ENCODE measurements at places on chromosomes 1 and 21. TPM values are rescaled to one million over a fixed set of nuclear protein-coding genes. Genes with fewer than 3 reads are reported as not detected.

Gene RHOU
- 4.7 TPM for polyA plus RNA-seq

- peak; percentile 72 for DNase-seq
- no peaks in the 10 kb centered on the region for H3K4me1 ChIP-seq
- no peaks in the 10 kb centered on the region for H3K36me3 ChIP-seq
- no peak within 1 kb of the TSS for H3K27ac ChIP-seq
- peaks cover 22% of the 10 kb centered on the region for H3K27me3 ChIP-seq
- peak within 1 kb of the TSS; percentile 42 for H3K4me3 ChIP-seq
Observed at GRCh38 chr1:177164380-177165068, at the start of gene ASTN1. TSS of gene ASTN1 (minus strand) at chr1:177164712. CDS start at chr1:177164676, 36 bp downstream.

- no peaks in the 10 kb centered on the region for H3K27me3 ChIP-seq
- DNase-seq = no peak
- H3K36me3 ChIP-seq = no peaks in the 10 kb centered on the region
- no peak overlapping the region for H3K4me3 ChIP-seq
- no peaks in the 10 kb centered on the region for H3K4me1 ChIP-seq
Observed at GRCh38 chr1:5969168-5969567, 23.1 kb downstream of the NPHP4 start.

Gene DMRTA2
- polyA plus RNA-seq = not detected

- no peaks in the 10 kb centered on the region for H3K36me3 ChIP-seq
- H3K4me1 ChIP-seq = no peaks in the 10 kb centered on the region
- no peak overlapping the region for H3K4me3 ChIP-seq
- DNase-seq = no peak
Observed at GRCh38 chr1:218474128-218474527, 129.0 kb downstream of the TGFB2 start.

Gene SHISAL2A
- not detected for polyA plus RNA-seq

- no peaks in the 10 kb centered on the region for H3K36me3 ChIP-seq
- no peak for DNase-seq
- H3K4me3 ChIP-seq = no peak overlapping the region
- no peaks in the 10 kb centered on the region for H3K4me1 ChIP-seq
- no peaks in the 10 kb centered on the region for H3K27me3 ChIP-seq
Observed at GRCh38 chr1:195946500-195946899, 661.7 kb downstream of the KCNT2 start.

Gene CYYR1
- polyA plus RNA-seq = 17.0 TPM

- H3K27me3 ChIP-seq = no peaks in the 10 kb centered on the region
- no peak for DNase-seq
- no peak overlapping the region for H3K4me3 ChIP-seq
Observed at GRCh38 chr1:237556911-237557310, 333.8 kb downstream of the ZP4 start.

Gene TMEM52
- polyA plus RNA-seq = 5.1 TPM

Gene PROK1
- not detected for polyA plus RNA-seq

Gene HUNK
- polyA plus RNA-seq = 2.7 TPM

Gene FNDC10
- polyA plus RNA-seq = 18.2 TPM

DNA sequence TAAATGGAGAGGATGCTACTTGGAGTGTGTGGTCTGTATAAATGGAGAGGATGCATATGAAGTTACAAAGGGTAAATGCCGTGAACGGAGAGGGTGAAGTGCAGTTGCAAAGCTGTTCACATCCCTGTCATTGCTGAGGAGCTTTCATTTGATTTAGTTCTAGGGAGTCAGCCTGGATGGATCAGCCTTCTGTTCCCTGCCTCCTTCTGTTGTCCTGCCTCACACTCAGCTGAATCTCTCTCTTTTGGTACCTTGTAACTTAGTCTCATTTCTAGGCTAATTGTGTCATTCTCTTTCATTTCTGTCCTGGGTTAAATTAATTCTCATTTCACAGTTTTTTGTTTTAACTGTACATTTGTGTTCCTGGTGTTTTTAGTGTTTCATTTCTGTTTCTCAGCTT lies 133.2 kb upstream of the COL6A1 start:
- H3K36me3 ChIP-seq = no peaks in the 10 kb centered on the region
- no peak for DNase-seq
- H3K27me3 ChIP-seq = no peaks in the 10 kb centered on the region
- no peak overlapping the region for H3K4me3 ChIP-seq

DNA sequence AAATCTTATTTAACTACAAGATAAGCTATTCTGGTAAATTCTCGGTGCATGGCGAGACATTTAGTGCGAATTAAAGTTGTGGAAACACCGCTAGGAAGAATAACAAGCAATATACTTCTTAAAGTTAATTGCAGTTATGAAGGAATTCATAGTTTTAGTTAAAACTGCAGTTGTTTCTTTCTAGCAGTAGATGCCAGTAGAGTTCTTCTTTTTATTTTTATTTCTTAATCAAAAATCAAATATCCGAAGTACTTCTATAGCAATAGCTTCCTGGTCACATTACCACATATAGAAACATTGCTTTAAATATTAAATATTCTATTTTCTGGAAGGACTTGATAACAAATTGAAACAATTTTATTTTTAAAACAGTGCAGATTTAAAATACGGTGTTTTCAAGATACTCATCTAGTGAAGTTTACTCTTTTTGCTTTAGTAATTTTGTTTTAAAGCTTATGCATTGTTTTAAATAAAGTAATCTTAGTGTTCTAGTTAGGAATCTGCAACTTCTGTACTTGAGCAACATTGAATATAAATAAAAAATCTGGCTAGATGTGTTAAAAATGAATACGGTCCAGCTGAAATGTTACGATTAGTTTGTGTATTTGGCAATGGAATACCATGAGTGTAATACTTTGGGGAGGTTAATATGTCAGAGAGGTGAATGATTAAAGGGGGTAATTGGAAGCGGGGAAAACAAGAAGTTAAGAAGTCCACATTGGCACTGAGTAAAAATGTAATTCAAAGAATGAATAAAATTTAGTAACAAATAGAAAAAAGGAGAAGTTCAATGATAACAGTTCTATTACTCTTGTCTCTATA lies 2.7 kb upstream of the PRKACB start:
- no peaks in the 10 kb centered on the region for H3K4me1 ChIP-seq
- H3K27me3 ChIP-seq = no peaks in the 10 kb centered on the region

Gene PITHD1
- 57.7 TPM for polyA plus RNA-seq

- DNase-seq = no peak
- peaks cover 30% of the 10 kb centered on the region for H3K36me3 ChIP-seq
- H3K27me3 ChIP-seq = no peaks in the 10 kb centered on the region
- H3K4me1 ChIP-seq = peaks cover 12% of the 10 kb centered on the region
Observed at GRCh38 chr1:116390195-116390594, 17.2 kb downstream of the ATP1A1 start.

Gene REN
- polyA plus RNA-seq = 1,159 TPM

Gene SEC16B
- polyA plus RNA-seq = 3.5 TPM

DNA sequence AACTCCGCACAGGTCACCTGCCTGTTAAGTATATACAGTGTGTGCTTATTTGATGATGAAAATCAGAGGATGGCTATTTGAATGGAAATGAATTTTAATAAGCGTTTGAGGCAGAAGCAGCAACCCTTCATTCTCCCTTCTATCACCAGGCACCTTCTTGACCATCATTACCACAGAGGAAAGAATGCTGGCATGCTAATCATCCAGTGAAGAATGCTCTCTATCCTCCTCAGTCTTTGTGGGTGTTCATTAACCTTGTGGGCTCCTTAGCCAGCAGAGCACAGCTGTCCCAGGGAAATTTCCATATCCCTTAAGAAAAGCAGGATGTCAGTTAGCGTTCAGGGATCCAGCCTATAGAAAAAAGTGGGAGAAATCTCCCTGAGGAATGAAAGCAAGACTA lies 428.0 kb upstream of the CAMK1G start:
- DNase-seq = no peak
- no peaks in the 10 kb centered on the region for H3K36me3 ChIP-seq
- H3K27me3 ChIP-seq = no peaks in the 10 kb centered on the region
- H3K4me3 ChIP-seq = no peak overlapping the region
- H3K4me1 ChIP-seq = no peaks in the 10 kb centered on the region

DNA sequence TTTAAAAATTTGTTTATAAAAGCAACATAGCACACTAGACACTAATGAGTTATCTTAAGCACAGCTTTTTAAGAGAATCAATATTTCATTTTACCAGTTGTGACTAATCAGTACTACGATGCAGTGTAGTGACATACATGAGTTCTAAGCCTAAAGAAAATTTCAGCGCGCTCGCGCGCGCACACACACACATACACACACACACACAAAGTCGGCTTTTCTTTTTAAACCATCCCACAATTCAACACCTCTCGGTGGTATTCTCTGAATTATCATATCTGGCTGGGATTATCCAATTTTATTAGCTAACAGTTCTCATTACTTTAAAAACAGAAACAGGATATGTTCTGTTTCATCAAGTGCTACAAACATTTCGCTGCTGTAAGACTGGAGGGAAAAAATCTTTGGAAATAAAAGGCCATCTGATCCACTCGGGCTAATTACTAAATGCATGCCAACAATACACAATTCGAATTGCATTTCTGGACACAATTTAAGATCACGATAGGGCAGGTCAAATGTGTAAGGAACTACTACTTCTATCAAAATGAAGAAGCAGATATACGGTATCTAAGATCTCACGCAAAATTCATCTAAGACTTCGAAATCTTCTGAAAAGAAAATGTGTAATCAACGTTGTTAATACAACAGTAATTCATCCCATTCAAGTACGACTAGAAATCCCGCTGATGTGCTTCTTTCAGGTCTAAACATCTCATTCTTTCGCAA lies 1.2 kb downstream of the TUT4 start:
- no peaks in the 10 kb centered on the region for H3K27me3 ChIP-seq
- peak overlapping the region; percentile 94 for H3K27ac ChIP-seq
- peak; percentile 45 for DNase-seq
- H3K4me3 ChIP-seq = peak overlapping the region; percentile 96

DNA sequence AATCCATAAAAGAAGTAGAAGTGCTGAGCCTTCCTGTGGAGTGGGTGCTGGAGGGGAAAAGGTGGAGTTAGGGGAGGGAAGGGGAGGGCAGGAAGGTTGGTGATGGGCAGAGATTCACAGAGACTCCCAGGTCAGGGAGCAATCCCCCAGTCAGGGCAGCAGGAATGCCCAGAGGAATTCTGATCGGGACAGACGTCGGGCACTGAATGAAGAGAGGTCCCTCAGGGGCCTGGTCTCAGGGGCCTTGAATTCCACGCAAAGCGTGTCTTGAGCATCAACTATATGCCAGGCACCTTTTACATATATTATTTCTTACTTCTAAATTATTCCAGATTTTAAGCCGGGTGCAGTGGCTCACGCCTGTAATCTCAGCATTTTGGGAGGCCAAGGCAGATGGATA lies 7.2 kb upstream of the PADI1 start:
- peak; percentile 37 for DNase-seq
- H3K36me3 ChIP-seq = no peaks in the 10 kb centered on the region
- no peaks in the 10 kb centered on the region for H3K4me1 ChIP-seq
- no peak overlapping the region for H3K27ac ChIP-seq
- H3K4me3 ChIP-seq = no peak overlapping the region

GRCh38 chr1:178155481-178156255 lies 61.8 kb downstream of the RASAL2 start:
- peak; percentile 27 for DNase-seq
- H3K4me3 ChIP-seq = no peak overlapping the region
- no peaks in the 10 kb centered on the region for H3K36me3 ChIP-seq
- no peaks in the 10 kb centered on the region for H3K4me1 ChIP-seq
- H3K27me3 ChIP-seq = no peaks in the 10 kb centered on the region
- H3K27ac ChIP-seq = no peak overlapping the region

DNA sequence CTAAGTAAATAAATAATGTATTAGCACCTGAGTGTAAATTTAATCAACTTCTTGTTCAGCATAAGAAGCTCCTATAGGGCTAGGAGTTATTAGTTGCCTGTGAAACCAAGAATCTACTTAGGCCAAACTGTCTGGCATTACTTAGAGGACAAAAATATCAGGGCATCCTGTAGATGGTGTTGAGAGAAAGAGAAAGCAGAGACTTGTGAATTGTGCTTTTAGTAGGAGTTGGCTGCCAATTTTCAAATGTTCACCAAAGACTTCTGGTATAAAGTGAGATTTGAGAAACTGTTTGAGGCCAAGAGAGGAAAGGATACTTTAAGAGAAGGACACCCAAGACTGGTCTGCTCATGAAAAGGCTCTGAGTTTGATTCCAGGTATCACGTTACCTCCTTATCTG lies 315.5 kb upstream of the DEPDC1 start:
- H3K36me3 ChIP-seq = no peaks in the 10 kb centered on the region
- H3K4me1 ChIP-seq = no peaks in the 10 kb centered on the region
- no peak for DNase-seq
- no peak overlapping the region for H3K27ac ChIP-seq

- no peak overlapping the region for H3K4me3 ChIP-seq
- no peaks in the 10 kb centered on the region for H3K4me1 ChIP-seq
- no peaks in the 10 kb centered on the region for H3K27me3 ChIP-seq
Observed at GRCh38 chr21:26437326-26438009, 135.6 kb downstream of the CYYR1 start.

Gene PLA2G2F
- polyA plus RNA-seq = not detected

- H3K4me3 ChIP-seq = no peak overlapping the region
- H3K4me1 ChIP-seq = no peaks in the 10 kb centered on the region
- no peak for DNase-seq
- H3K36me3 ChIP-seq = no peaks in the 10 kb centered on the region
Observed at GRCh38 chr1:41699861-41700248, 215.4 kb upstream of the EDN2 start.

GRCh38 chr1:221294242-221294641 lies 415.0 kb downstream of the HLX start:
- H3K27ac ChIP-seq = no peak overlapping the region
- H3K27me3 ChIP-seq = no peaks in the 10 kb centered on the region
- DNase-seq = no peak
- H3K4me1 ChIP-seq = no peaks in the 10 kb centered on the region

DNA sequence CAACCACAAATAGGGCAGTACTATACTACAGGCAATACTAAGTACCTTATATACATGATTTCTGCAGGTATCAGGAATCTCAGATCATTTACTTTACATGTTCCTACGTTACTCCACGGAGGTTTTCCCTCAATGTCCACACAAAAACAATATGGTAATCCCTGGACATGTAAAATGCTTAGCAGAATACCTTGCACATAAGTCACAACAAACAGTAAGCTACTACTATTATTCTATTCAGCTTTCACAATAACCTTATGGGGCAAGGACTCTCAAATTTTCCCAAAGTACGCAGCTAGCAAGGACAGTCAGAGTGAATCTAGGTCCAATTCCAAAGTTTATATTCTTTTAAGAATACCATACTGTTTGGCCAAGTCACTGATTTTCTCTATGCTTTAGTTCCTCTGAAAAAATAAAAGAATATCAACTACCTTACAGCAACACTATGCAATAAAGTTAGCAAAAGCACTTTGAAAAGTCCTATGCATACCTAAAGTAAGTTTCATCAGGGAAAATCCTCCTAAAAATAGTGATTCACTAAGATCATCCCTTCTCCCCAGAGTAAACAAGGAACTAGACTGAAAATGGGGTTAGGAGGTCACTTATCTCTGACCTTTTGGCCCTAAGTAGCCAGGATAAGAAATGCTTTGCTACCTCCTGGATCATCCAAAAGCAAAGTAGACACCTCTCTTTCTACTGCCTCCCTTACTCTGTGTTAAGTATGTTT lies 67.4 kb downstream of the LUZP1 start:
- DNase-seq = no peak
- H3K4me1 ChIP-seq = peaks cover 13% of the 10 kb centered on the region
- no peak overlapping the region for H3K4me3 ChIP-seq
- no peaks in the 10 kb centered on the region for H3K36me3 ChIP-seq
- H3K27ac ChIP-seq = no peak overlapping the region
- H3K27me3 ChIP-seq = no peaks in the 10 kb centered on the region

Gene CFAP57
- 0.34 TPM for polyA plus RNA-seq
